ENCODE measurements at places on chromosomes 1 and 21.

DNA sequence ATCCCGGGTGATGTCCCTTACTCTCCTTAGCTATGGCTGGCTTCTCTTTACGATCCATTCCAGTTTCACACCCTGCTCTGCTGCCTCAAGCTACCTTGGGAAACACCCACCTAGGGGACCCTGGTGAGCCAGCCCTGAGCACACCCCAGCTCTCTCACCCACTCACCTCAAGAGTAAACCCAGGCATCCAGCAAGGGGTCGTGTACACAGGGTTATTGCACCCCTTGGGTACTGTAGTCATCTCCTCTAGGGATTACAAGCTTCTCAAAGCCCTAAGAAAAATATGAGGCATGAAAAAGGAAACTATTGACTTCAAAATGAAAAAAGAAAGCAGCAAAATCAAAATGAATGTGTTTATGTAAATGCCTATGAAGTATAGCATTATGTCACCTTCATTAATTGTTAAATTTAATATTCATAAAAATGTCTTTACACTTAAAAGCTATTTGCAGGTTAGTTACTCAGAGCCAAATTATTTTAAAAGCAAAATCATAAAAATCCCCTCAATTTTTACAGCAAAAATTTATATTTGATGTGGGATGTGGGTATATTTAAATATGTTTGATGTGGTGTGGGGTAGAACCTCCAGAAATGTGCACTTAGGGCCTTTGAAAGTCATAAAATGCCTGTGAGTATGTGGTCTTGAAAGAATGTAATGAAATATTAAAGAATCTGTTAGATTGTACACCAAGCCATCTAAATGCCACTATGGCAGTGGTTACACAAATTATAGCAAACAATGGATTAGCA lies 190.3 kb downstream of the C1orf94 start:
- no peak for DNase-seq

DNA sequence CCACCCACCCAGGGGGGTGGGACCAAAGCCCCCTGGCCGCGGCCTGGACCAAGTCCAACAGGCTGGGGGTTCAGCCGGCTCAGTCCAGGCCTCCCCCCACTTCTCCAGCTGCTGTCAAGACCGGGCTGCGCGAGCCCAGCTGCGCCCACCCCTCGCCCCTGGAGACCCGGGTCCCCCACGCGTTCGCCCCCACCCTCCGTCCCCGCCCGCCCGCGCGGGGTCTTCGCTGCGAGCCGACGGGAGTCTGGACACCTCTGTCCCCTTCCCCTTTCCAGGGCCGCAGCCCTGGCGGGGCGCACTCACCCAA lies 253 bp downstream of the RAP1GAP start:
- DNase-seq = no peak

DNA sequence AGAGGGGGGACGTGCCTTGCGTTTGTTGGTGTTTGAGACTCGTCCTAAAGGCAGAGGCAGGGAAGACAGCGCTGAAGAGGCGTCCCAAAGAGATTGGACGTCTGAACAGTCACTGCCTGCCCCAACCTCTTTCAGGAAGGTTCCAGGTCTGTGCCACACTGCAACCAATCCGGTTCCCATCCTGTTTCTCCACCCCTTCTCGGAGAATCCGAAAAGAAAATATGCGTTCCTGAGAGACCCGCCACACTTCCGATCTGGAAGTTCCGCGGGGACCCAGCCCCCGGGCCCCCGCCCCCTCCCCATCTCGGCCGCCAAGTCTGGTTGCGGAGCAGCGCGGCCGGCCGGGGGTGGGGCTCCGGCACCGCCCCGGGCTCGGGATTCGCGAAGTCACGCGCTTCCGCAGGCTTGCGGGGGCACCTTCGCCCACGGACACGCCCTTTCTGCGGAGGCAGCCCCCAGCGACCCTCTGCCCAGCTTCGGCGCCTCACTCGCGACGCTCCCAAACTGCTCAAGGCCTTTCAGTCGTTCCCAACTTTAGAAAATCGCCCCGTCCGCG lies 124.5 kb upstream of the DPYD start:
- DNase-seq = no peak

- DNase-seq = no peak
Observed at GRCh38 chr21:46397993-46398392, 60.7 kb upstream of the DIP2A start.

DNA sequence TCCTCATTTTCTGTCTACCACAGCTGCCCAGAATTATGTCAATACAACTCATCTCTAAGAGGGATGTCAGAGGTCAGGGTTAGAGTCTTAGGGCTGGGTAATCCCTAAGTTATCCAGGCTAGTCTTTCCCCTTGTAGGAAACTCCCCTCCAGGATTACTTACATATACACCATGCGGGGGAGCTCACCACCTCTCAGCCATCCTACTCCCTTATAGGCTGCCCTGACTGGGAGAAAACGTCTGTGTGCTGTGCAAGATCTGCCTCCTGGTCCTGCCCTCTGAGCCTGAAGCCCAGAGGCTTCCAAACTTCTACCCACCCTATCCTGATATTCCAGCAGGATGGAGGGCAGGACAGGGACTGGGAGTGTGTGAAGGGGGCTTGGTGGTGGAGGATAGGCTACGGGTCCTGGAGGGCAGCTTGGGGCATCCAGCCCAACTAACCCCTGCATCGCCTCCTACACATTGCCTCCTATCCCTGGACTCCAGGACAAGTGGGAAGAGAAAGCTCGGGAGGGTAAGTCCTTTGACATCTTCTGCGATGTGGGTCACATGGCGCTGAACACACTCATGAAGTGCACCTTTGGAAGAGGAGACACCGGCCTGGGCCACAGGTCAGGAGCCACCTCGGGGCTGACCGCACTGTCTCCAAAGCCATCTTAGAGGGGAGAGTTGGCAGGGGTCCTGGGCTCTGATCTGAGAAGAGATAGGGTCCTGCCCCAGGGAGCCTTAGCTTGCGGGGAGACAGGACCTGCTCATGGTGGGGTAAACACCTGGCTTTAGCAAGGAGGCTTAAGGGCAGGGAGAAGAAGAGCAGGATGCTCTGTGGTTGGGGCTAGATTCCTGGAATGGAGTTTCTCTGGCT lies 14.4 kb downstream of the CYP4B1 start:
- no peak for DNase-seq

Data from SK-MEL-5 (cell line).